NCI-H748 treated with DMSO at 0.1 percent for 48 hours (cell line): ENCODE measurements at places on chromosomes 1 and 21.

DNA sequence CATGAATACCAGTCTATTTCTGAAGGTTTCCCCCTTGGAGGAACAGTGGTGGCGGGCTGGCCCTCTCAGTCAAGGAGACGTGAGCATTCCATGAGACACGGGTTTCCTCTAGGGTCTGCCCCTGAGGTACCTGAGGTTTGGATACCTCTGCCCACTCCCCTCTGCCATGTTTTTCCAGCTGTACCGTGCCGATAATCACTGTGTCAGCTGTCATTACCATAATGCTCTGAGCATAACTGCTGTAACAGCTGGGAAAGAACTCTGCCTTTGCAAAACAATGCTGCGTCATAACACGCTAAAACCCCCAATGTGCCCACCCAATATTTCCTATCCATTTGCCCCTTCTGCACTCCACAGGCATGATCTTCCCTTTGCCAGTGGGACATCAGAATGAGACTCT lies 425.1 kb downstream of the KIF26B start:
- no peak for DNase-seq

DNA sequence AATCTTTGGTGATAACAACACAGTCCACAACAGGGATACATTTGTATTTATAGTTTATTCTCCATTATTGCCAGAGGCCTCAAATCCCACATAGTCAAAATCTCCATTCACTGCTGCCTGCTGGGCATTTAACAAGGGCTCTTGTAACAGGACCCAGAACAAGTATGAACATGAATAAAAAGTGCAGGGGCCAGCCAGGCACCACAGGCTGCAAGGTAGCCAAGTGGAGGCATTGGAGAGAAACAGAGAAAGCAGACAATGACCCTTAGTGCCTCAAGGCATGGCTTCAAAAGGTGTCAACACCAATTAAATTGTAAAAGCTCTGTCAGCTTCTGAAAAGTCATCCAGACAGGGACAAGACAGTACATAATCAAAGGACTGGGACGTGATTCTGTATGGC lies 116.8 kb downstream of the ATP6V1G3 start:
- DNase-seq = peak; percentile 4

GRCh38 chr1:55741516-55741915 lies 526.4 kb upstream of the USP24 start:
- no peak for DNase-seq

GRCh38 chr1:161849518-161849917 lies 83.4 kb downstream of the ATF6 start:
- DNase-seq = no peak

- no peak for DNase-seq
These were observed 1531.6 kb upstream of the TPTE start for GRCh38 chr21:8989721-8990325.

GRCh38 chr1:216222288-216222687 lies 201.0 kb downstream of the USH2A start:
- no peak for DNase-seq

DNA sequence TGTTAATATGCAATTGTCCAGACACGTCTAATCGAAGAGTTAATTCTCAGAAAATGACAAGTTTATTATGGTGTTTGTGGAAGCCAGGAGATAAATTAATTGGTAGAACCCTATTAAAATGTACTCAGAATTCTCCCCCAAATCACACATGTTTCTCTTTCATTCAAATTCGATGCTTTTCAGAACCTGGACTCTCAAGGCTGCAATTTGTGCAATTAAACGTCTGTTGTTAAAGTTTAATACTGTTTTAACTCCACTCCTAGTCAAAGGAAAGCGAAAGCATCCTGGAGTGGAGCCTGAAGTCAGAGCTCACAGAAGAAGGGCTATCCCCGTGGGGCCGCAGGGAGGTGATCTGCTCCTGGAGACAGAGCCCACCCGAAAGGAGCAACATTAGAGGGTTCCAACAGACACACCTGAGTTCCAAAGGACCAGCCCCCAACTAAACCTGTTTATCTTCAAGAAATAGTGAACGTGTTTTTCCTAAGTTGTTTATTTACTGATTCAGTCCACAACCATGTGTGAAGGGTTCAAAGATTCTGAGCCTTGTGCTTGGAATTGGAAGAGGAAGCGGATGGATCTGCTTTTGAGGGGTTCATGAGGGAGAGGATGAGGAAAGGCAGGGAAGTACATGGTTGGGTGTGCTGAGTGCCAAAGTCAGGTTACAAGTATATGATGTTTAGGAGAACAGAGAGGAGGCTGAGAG lies 68.0 kb upstream of the AKT3 start:
- DNase-seq = no peak

DNA sequence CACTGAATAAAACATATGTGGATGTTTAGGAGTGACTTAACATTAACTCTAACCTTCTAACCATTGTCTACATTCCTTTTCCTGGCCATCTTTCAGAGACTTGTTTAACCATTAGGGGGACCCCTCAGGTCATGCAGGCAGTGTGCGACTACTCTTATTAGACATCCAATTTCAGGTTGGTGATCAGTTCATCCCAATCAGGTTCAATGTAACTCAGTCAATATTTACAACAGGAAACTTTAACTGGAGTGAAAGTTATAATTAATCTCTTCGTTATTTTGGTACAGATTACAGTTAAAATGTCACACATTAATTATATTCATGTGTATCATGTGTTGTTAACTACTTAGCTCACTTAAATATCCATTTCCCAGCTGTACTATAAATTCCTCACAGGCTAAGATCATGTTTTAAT lies 68.8 kb upstream of the RGS1 start:
- DNase-seq = no peak

- DNase-seq = no peak
These were observed 18.8 kb upstream of the CASZ1 start for GRCh38 chr1:10814976-10815857.

DNA sequence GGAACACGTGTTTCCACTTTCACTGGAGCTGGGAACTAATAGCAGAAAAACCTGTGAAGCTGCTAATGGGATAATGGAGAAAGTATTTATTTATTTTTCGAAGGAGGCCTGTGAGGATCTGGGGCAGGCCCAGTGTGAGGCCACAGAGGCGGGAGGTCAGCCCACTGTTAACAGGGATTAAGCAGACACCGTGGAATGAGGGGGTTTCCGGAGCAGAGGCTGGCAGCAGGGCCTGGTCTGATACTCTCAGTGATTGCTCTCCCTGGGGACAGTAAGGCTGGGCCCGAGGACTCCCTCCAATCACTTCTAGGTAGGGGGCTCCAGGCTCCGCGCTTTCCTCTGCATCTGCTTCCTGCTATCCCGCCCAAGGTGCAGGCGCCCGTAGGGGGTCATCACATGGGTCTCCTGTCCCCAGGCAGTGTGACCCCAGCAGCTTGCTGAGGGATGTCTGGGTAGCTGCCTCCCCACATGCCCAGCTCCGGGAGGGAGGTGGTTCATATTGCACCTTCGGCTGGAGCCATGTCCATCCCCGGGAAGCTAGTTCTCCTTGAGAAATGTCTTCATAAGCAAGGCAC lies 28.8 kb upstream of the CDCA8 start:
- DNase-seq = no peak

- no peak for DNase-seq
These were observed 331.6 kb upstream of the ADAMTS5 start for GRCh38 chr21:27298465-27298864.

- DNase-seq = no peak
These were observed 39.1 kb upstream of the TTLL7 start for GRCh38 chr1:84037758-84038611.

- no peak for DNase-seq
These were observed 139.6 kb upstream of the NRIP1 start for GRCh38 chr21:15204140-15204969.

- no peak for DNase-seq
These were observed 4.4 kb downstream of the PSEN2 start for GRCh38 chr1:226874579-226875425.

- no peak for DNase-seq
These were observed 63.9 kb upstream of the GRIK3 start for GRCh38 chr1:37098237-37098636.

DNA sequence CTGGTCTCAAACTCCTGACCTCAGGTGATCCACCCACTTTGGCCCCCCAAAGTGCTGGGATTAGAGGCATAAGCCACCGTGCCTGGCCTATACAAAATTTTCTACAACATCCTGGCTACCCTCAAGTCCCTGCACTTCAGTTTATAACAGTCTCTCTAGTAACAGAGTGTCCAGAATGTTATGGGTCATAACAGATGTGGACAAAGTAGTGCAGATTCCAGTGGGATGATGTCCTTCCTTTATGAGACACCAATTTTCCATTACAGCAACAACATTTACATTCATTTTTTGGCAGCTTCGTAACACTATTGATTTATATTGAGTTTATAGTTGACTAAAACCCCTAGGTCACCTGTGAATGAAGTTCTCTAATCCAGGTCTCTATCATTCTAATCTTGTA lies 429.4 kb upstream of the PTBP2 start:
- no peak for DNase-seq

DNA sequence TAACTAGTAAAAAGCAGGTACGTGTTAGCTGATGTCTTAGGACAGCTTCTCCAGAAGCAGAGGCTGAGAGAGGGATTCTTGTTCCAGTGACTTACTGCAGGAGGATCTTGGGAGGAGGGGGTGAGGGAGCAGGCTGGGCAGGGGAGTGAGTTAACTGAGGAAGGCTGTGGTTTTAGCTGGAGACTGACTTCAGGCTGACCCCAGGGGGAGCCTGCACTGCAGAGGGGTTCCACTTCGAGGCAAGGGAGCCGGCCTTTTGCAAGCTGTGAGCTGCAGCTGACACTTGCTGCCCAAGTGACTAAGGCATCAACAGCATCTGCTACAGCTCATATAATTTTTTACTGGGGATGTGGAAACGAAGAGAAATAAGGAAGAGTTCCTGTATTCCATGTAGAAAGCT lies 50.4 kb upstream of the SOD1 start:
- no peak for DNase-seq

DNA sequence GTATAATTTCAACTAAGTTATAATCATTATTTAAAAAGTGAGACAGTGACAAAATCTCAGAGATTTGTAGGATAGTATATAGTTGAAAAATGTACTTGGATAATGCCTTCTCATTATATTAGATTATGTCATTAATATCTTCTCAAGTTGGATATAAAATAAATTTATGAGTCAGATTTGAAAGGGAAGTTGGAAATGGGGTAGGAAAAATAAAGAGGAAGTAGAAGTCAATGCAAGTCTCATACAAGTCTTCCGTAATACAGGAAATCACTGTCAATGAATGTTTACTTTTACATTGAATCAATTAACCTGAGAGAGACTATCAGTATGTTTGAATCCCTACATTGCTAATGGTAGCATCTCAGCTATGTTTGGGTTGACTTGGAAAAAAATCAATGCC lies 16.2 kb upstream of the RNPC3 start:
- no peak for DNase-seq

GRCh38 chr1:52590266-52590665 lies 11.9 kb upstream of the GPX7 start:
- peak; percentile 90 for DNase-seq

DNA sequence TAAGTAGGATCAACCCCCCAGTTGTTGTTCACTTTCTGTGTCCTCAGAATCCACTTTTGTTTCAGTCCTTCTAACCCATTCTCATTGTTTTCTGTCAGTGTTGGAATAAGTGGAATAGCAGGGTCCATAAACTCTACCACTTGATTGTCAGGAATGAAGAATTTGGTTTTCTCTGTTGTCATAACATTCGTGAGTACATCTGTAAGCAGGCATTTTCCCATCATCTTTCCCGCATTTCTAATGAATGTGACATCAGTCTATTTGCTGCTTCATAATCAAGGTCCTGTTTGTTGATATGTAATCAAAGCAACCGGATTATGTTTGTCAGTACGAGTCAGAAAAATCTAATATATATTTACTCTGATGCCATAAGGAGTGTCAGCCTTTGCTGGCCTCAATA lies 147.1 kb downstream of the KIF26B start:
- DNase-seq = no peak

DNA sequence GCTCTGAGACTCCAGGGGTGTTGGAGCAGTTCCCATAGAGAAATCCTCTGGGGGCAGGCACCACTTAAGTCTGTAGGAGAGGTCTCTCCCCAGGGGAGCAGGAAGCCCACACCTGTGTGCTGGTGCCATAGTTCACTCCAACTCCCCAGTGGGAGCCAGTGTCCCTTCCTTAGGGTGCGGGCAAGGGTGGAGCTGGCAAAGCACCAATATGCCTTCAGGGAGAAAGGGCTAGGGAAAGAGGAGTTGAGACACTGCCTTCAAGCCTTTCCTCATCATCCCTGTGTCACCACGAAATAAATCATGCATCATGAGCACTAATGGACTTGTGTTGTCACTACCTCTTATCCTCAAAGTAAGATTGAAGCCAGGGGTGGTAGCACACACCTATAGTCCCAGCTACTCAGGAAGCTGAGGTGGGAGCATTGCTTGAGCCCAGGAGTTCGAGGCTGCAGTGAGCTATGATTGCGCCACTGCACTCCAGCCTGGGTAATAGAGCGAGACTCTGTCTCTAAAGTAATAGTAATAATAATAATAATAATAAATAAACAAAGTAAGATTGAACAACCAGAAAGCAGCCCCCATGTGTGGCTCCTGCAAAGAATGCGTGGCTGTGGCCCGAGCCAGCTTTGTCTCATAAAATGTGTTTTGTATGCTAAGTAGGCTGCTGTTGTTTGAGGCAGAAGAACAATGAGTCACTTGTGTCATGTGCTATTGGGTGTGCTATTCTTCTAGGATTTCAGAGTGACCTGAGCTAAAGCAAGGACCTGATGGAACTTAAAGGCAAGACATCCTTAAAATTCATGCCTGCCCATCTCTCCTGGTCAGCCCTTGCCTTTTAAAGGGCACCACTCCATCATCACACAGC lies 6.7 kb upstream of the TIE1 start:
- no peak for DNase-seq

DNA sequence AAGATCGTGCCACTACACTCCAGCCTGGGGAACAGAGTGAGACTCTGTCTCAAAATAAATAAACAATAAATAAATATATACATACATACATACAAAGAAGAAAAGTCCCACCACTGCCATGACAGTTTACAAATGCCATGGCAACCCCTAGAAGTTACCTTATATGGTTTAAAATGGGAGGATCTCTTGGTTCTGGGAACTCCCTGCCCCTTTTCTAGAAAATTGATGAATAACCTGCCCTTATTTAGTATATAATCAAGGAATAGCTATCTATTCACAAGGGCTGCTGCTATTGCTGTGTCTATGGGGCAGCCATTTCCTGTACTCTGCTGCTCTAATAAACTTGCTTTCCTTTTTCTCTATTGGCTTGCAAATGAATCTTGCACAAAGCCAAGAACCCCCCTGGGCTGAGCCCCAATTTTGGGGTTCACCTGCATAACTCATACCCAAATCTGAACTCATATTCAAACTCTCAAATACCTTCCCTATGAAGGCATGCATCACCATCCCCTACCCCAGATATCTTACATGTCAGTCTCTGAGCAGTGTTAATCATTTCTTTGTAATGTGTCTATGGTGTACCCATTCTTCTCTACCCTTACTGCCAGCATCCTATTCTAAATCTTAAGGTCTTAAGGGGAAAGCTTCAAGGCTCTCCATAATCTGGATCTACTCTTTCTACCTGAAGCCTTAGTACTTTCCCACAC lies 9.0 kb downstream of the GON4L start:
- no peak for DNase-seq
